Activated T-cell treated with anti-CD3 and anti-CD28 coated beads, Interleukin-2, amount 50 U/mL, for 24 hours (primary cell): ENCODE measurements at places on chromosomes 12 and 14.

- no peak for DNase-seq
These were observed 102.3 kb downstream of the CALM1 start for GRCh38 chr14:90499121-90499520.

GRCh38 chr12:128956755-128957154 is 103.5 kb downstream of the GLT1D1 start:
- DNase-seq = no peak

DNA sequence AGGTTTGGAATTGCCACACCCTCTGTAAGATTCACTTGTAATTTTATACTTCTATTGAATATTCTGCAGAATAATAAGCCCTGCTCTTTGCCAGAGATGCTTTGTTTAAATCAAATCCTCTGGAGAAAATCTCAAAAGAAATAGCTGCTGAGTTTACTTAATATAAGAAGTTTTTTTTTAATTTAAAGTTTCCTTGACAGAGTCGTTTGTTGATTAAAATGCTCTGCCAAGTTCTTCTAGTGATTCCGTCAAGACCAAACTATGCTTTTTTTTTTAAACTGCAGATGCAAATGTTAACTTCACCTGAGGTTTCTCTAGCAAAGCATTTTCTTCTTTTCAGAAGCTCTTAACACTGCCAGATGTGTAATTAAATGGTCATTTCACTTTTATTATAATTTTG is 13.4 kb upstream of the NAV3 start:
- no peak for DNase-seq

DNA sequence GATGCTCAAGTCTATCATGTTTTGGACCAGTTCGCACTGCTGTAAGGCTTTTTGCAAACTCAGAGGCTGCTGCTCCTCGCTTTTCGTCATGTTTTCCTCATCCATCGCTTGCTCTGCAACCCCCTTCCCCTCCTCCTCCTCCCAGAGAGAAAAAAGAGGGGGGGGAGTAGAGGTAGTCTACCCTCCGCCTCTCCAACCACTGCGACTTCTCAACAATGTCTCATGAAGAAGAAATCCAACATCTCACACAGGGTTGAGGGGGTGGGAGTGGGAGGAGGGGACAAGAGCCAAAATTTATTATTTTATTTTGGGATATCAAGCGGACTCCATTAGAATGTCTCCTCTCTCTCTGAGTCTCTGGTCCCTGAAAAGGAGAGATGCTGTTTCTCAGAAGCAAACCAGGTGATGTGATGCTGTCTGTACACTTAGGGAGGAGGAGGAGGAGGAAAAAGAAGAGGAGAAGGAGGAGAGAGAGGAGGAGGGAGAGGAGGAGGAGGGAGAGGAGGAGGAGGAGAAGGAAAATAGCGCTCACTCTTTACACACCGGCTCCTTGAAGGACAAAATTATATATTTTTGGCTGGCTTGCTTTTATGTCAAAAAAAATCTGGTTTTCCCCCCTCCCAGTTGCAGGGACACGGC is 520 bp downstream of the KSR2 start:
- no peak for DNase-seq

GRCh38 chr12:95481888-95482287 is 7.9 kb downstream of the METAP2 start:
- DNase-seq = no peak

DNA sequence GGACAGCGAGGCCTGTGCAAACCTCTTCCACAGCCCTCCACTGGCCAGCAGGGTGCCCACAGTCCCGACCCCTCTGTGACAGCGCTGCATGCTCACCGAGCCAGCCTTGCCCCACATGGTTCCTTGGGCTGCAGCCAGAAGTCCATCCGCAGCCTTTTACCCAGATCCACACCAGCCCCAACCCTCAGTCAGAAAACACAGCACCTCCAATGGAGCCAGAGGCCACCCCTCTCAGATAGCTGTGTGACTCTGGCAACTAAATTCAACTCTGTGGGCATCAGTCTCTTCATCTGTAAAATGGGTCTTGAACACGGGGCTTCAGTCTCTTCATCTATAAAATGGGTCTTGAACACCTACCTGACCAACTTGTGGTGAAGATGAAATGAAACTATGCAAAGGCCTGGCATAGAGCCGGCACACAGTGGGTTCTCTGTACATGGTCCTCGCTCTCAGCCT is 38.0 kb downstream of the NFKBIA start:
- DNase-seq = no peak

GRCh38 chr12:55694188-55694515 is 13.6 kb downstream of the ITGA7 start:
- peak; percentile 19 for DNase-seq

DNA sequence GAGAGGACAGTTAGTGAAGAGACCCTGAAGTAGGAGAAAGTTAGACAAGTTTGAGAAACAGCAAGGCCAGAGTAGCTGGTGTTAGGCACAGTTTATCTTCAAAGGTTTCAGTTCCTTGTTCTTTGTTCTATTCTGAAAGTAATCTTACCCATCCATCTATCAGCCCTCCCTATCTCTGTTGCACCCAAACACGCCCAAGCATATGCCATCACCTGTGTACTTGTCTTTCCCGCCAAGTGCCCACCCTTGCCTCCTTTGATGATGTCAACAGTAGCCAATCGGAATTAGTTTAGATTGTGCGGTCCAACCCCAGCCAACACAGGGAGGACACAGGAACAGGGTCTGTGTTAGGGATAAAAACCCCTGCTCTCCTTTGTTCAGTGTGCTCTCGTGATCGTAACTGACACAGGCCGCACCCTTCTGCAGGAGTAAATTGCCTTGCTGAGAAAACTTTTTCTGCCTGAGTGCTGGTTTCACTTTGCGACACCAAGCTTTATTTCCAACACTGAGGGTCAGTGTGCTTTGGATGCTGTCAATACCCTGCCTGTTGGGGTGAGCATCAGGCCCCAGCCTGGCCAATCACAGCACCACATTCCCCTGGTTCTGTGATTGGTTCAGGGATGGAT is 4.7 kb upstream of the TMEM229B start:
- no peak for DNase-seq

- DNase-seq = peak; percentile 56
These were observed 3.1 kb downstream of the CACNA2D4 start for GRCh38 chr12:1915082-1915968.

DNA sequence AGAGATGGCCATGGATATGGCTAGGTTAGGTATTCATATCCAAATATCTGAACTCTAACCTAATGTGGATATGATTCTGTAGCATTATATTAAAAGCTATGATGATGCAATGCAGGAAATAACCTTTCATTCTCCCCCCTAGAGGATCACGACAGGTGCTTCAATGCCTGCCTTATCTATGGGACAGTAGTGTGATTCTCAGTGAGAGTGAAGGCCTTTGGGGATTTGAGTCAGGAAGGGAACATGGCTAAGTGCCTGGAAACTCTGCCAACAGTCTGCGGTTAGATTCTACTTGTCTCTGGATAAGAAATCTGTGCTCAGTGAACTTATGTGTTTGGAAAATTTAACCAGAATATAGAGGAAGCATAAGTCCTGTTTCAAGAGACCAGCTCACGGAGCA is 81.8 kb downstream of the SLC38A1 start:
- DNase-seq = no peak

- no peak for DNase-seq
These were observed 121.9 kb downstream of the RFLNA start for GRCh38 chr12:124416516-124417395.

GRCh38 chr12:56596815-56597214 is 33.3 kb downstream of the BAZ2A start:
- no peak for DNase-seq

DNA sequence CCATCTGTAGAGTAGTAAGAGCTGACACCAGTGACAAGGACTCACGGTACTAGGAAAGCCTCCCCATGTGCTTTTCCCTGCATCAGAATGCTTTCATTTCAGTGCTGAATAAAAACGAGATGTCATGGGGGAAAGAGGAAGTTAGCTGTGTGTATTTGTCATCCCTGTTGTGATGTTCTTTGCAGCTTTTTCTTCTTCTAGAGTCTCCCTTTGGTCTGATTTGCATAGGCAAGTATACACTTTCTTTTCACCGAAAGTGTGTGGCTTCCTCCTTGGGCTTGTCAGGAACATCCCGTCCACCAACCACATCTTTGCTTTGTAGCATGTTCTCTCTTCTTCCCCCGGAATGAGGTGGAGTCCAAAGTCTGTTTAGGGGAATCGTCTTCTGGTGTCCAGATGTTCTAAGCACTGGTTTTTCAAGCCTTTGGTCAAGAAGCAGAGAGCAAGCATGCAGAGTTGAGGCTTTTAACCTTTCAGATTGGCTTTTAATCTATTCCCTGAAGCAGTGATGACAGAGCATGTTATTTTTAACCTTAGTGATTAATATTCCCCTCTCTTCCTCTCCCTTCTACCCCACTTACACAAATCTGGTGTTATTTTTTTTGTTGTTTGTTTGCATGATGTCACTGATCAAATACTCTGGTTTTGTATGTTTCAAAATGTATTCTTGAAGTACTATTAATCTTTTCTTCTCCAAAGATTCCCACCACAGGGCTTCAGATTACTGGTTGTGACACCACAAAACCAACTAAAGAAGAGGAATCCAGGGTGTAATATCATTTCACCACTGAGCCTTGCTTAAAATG is 163.4 kb downstream of the SAMD4A start:
- DNase-seq = peak; percentile 51

GRCh38 chr12:1916371-1917171 is 1.9 kb downstream of the CACNA2D4 start:
- peak; percentile 19 for DNase-seq

GRCh38 chr12:124282287-124282686 is 12.6 kb upstream of the RFLNA start:
- no peak for DNase-seq

DNA sequence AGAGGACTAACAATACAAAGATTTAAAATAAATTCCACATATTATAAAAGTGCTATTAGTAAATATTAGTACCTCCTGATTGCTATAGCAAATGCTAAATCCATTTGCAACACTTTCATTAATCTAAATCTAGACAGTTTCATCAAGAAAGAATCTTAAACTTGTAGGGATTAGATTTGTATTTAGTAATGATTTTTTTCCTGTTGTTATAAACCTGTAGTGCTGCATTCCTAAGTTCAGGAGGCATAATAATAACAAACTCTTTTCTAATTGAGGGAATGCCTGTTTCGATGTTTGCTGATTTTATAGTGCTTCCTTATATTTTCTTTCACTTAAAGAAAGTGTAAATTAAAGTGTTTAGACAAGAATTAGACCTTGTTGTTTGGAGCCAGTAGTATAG is 166.1 kb downstream of the FOXA1 start:
- no peak for DNase-seq

GRCh38 chr14:31884776-31885379 is 192.2 kb upstream of the ARHGAP5 start:
- DNase-seq = no peak

DNA sequence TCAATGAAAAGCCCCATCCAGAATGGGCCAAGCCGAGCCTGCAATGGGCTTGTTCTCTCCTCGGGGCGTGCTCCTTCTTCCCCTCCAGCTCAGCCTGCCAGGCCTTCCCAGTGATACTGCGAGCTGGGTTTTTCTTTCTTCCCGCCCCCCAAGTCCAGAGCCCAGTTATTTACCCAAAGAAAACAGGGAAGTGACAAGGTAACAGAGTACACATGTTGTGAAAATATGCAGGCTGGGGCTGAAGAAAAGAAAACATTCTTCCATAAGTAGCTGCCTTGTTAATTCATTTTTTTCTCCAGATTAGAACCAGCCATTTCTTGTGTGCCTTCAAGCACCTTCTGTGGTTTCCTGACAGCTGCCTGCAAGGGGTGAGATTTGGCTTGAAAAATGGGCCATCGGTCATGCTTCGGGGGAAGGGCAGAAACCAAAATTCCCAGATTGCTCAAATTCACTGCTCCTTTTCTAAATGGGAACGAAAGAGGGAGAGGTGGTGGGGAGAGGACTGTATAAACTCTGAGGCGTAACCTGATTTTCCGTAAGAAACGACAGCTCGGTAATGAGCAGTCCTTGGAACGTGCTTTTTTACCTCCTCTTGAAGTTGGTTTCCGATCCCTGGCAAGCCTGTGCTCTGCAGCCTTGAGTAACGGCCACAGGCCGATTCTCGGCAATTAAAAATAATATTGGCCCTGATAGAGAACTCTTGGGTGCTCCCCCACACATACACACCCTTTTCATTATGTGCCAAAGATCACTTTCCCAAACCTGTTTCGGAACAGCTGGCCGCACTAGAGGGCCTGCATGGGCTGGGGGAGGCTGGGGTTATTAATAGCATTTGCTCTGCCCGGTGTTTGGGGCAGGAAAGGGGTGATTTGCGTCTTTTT is 229.4 kb downstream of the ZFP36L1 start:
- no peak for DNase-seq

DNA sequence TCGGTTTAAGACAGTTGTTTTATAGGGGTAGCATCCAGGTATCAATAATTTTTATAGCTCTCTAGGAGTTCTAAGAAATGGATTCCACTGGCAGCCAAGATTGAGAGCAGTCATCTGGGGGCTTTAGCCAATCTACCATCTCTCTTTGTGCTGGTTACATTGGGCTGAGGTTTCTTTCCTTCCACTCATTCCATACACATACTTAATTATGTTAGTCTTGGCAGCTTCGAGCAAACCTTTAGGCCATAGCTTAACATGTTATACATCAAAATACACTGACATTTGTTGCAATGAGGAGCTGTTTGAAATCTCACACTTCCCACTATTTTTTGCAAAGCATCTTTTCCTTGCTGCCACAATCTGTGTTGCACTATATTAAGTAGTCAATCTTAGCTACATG is 63.1 kb downstream of the ARMH4 start:
- no peak for DNase-seq

DNA sequence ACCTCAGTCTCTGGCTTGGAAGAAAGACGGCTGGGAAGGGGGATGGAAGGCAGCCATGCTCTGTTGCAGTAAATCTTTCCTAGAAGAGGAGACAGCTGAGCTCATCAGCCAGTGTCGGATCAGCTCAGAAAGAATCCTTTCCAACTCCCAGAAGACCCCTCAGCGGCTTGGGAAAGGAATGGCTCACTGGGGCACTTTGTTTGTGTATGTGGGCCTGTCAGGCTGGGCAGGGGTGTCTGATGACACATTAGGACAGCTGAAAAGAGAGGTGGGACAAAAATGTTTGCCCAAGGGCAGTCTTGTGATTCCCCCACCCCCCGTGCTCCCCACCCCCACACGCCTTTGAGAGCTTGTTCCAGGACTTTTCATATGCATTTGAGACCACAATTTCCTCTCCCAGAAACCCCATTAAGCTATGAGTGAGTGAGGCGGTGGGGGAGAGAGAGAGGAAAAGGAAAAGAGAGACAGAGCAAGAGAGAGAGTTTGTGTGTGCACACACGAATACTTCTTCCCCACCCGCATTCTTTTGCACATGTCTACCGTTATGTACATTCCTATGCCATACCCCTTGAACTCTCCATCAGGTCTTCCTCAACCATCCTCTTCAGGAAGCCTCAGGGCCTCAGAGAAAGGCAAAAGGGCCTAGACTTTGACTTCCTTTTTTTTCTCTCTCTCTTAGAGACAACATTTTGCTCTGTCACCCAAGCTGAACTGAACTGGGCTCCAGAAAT is 198.9 kb downstream of the ZFP36L1 start:
- peak; percentile 20 for DNase-seq

- DNase-seq = no peak
These were observed 284.5 kb upstream of the E2F7 start for GRCh38 chr12:77349689-77350370.

DNA sequence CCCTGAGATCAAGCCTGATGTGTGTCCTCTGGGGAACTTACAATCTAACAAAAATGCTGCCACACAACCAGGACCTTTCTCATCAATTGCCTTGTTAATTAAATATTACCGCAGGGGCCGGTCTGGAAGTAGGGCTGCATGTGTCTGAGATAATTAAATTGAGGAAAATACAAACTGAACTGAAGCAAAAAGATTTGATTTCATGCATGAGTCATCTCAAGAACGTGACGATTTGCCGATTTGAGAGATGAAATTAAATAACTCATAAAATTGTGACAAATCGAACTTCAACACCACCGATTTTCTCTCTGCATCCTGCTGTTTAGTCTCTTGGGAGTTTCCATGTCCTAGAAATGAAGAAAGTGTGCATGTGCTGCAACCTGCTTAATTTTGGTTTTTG is 94.6 kb upstream of the DAAM1 start:
- no peak for DNase-seq
